Gastrocnemius medialis (tissue), 4 donors: ENCODE measurements at places on chromosomes 7 and 10. TPM values are rescaled to one million over a fixed set of nuclear protein-coding genes. Genes with fewer than 3 reads are reported as not detected.

The C10orf53 gene
- total RNA-seq, result not detected

GRCh38 chr7:6180344-6180725 is 92.1 kb downstream of the CYTH3 start:
- no peak for DNase-seq

DNA sequence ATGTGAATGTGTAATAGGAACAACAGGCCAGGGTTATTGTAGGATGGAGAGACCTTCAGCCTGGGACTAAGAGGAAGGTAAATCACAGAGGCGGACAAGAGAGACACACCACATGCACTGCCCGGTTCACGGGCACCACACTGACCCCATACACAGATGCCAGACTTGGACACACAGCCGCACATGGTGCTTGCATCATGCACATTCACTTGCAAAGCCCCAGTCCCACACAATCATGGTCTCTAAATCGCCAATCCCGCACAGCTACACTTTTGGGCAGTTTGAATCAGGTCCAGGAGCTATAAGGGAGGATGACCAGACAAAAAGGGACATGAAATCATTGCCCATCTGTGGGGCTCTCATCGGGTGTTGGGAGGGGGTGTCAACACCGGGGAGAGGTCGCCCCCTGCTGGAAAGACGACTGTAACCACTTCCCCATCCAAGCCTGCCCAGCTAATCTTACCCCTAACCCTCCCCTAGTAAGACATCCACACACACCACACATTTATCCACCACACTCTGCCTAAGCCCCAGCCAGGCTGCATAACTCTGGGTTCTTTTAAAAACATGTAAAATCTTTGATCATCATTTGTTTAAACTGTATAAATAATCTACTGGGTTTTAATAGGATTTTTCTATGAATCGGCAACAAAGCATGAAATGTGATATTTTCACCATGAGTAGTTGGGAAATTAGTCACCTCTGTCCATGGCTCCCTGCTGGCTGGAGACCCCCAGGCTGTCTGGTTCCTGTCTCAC is 40.5 kb upstream of the SLF2 start:
- DNase-seq, result no peak

GRCh38 chr10:4332764-4333458 is 493.1 kb upstream of the AKR1E2 start:
- no peak for DNase-seq

DNA sequence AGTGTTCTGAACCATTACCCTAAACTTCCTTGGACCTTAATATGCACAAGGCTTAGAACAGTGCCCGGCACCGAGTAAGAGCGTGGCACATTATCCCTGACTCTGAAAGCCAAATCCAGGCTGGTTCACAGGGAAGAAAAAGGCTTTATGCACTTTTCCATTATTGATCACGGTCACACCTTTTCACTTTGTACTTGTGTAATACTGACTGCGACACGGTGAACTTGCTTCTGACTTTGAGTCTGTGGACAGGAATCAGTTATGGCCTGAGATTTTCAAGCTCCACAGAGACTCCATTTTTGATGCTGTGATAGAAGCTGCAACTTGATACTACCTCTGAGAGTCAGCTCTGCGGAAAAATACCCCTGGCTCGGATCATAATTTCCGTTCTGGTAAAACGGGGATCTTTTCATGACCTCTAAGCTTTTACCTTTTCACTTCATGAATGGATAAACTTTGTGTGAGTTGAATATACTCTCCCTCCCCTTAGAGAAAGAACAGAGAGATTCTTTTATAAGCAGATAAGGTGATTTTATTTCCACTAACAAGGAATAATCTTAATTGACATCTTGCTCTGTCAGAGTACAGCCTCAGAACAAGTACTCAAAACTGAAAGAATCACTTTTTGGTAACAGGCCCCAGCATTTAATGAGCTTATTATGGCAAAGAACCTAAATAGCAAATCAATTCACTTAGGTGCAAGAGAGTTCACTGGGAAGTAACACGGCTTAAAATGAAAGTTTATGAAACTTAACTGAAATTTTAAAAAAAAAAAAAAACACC is 88.8 kb downstream of the ELMO1 start:
- no peak for DNase-seq

DNA sequence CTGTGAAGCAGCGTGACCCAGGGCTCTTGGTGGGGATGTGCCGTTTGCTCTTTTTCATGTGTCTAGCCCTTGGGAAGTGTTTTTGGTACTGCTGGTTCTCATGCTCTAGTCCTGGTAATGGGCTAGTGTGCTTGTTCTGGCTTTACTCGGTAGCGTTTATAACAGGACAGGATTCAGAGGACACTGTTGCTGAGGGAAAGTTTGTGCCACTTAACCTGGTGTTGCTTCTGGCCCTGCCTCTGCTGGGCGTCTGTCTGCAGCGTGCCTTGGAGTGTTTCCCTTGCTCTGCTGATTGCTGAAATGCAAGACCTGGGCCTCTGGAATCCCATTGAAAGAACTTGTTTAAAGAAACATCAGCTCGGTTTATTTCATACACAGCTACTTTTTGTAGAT is 35.0 kb downstream of the INPP5A start:
- DNase-seq, result no peak
